T-cell (primary cell): ENCODE measurements at places on chromosomes 5 and 9.
A peak's percentile ranks its signal among the peaks of the same experiment; 100 is the strongest.

DNA sequence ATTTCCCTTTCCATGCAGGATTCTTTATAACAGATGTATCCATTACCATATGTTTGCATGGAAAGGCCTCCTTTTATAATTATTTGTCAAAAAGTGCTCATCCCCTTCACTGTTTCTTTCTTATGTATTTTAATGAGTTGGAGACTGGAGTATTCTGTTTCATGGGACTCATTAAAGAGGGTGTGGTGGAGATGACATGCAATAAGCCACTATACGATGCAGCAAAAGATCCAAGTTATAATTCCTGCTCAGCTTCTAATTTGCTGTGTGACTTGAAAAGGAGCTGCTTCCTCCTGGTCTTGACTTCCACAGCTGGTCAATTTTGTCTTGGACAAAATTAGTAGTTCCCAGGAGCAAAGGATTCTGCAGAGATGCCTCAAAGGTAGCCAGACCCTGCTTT is 13.9 kb downstream of the SGCD start:
- DNase-seq: no peak

DNA sequence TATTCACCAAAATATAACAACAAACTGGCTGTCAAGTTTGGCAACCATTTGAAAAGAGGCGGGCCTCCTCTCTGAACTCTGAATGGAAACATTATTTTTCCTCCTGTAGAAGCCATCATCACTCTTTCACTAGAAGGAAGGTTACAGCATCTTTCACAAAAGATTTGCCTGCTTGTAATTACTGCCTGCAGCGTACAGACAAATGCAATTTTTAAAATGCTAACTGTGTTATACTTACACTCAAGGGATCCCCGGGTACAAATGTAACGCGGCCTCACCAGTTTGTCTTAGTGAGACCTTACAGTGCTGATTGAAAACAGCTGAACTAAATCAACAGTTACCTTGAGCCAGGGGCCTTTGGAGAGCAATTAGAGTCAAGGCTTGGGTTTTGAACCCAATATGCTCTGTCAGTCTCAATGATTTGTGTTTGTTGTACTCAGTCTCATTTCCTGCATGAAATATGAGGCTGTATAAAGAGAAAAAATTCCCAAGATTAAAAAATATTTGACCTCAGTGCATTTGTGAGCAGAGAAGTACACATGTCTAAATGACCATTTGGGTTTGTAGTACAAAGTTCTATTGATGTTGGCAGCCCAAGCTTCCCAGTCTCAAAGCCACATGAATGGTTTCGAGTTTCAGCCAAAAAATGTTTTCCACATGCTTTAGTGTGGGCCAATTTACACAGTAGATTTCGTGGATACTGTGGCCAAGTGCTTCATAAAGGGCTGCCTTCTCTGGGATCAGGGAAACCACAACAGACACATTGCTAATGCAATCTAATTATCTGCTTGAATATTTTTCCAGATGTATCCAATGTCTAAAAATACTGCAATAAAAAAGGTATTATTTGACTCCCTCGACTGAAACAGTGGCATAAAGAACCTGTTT is 500.0 kb downstream of the SPATA31D1 start:
- DNase-seq: no peak

GRCh38 chr5:62084391-62084790 is 221.6 kb upstream of the KIF2A start:
- DNase-seq: no peak

GRCh38 chr5:89117124-89117644 is 234.2 kb upstream of the MEF2C start:
- DNase-seq: no peak

DNA sequence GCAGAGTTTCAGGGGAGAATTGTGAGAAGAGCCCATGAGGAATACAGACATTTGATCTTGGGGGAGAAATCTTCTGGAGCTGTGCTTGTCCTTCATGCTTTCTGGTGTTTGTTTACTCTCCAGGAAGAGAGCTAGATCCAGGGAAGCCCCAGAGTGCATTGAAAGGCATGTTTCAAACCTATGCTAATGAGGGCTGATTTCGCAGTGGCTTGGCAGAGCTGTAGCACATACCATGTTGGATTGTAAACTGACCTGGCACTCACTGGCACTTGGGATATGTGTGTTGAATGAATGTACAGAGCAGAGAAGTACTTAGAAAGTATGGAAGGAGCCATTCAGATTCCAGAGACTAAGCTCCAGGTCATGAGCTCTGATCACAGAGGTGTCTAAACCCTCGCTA is 30.9 kb downstream of the TNFSF8 start:
- no peak for DNase-seq

DNA sequence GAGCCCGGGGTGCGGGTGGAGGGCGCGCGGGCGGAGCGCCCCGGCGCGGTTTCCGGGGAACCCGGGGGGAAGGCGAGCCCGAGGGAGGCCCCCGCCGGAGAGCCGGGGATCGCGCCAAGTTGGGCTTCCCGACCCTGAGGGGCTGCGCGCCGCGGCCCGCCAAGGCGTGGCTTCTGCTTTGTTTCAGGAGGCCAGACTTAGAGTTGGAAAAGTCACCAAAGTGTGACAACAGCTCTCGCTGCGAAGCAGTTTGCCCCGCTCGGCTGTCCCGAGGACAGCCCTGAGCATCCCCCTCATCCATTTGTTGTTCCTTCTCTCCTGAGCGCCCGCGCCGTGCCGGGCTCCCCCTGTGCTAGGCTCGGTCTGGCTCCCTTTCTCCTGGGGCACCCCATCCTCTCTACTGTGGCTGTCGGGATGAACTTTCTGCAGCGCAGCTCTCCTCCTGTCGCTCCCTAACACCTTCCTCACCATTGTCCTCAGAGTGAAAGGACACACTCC is 410 bp downstream of the GLIPR2 start:
- DNase-seq: no peak

- no peak for DNase-seq
These were observed 85.7 kb upstream of the RUFY1 start for GRCh38 chr5:179464631-179465030.

GRCh38 chr9:13868336-13868735 is 445.6 kb downstream of the NFIB start:
- no peak for DNase-seq

DNA sequence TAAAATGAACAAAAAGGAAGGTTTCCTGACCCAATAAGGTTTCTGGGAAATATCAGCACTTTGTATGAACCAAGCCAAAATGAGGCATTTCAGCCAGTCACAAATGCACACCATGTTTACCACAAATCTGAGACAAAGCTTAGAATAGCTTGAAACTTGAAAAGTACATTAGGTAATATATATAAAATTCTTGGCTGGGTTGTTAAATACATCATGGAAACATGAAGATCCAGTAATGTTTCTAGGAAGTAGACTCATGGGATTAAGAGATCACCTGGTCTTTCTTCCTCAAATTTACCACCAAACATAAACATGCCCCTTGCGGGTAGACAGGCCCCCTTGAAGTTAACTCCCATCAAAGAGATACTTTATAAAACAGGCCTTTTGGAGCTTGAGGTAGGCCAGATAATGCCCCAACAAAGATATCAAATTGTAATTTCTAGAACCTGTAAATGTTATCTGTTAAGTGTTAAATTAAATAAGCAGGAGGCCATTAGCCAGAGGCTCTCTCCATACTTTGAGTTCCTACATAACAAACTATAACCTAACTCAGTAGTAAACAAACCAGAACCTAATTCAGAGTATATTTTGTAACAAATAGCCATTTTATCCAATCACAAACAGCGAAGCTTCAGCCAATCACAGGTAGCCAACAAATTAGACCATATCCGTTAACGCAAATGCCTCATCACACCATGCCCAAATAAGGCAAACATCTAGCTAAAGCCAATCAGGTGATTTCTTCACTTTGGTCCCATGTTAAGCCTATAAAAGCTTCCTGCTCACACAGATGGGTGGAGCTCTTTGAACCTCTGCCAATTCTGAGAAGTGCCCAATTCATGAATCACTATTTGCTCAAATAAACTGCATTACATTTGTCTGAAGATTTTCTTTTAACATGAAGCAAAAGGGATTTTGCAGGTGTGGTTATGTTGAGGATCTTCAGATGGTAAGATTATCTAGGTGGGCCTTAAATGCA is 127.9 kb upstream of the TARS1 start:
- no peak for DNase-seq

DNA sequence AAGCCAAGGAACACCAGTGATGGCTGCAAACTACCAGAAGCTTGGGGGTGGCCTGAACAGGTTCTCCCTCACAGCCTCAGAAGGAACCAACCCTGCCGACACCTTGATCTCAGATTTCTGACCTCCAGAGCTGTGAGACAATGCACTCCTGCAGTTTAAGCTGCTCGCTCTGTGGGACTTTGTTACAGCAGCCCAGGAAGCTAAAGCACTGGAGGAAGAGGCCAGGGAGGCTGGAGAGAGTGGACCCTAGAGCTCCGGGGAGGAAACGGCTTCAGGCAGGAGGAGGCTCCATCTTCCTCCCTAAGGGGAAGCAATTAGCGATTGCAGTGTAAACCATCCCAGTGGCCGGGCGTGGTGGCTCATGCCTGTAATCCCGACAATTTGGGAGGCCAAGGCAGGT is 25.1 kb downstream of the BARX1 start:
- no peak for DNase-seq

- no peak for DNase-seq
These were observed 106.6 kb downstream of the ARHGAP26 start for GRCh38 chr5:142876817-142877216.

GRCh38 chr5:87260604-87261192 is 7.0 kb upstream of the RASA1 start:
- DNase-seq: no peak

DNA sequence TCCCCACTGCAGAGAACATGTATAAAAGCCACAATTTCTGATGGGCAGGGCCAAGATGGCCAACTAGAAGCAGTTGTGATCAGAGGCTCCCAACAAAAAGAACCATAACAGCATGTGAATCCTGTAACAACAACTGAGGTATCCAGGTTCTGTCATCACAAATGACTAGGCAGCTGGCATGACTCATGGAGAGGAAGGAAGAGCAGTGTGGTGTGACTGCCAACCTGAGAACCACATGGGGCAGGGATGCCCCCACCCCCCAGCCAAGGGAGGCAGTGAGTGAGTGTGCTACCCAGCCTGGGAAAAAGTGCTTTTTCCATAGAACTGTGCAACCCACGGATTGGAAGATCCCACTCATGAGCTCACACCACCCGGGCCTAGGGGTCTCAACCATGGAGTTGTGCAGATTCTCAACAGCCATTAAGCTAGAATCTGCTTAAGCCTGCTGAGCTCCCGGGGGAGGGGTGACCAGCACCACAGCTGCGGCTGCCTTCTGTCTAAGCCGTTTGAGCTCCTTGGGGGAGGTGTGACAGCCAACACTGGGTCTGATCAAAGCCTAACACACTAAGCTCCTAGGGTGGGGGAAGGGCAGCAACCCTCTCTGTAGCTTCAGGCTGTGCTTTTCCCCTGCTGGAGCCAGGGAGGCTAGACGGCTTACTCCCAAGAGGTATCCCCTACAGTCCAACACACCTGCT is 80.1 kb upstream of the DMAC1 start:
- peak; percentile 13 for DNase-seq

DNA sequence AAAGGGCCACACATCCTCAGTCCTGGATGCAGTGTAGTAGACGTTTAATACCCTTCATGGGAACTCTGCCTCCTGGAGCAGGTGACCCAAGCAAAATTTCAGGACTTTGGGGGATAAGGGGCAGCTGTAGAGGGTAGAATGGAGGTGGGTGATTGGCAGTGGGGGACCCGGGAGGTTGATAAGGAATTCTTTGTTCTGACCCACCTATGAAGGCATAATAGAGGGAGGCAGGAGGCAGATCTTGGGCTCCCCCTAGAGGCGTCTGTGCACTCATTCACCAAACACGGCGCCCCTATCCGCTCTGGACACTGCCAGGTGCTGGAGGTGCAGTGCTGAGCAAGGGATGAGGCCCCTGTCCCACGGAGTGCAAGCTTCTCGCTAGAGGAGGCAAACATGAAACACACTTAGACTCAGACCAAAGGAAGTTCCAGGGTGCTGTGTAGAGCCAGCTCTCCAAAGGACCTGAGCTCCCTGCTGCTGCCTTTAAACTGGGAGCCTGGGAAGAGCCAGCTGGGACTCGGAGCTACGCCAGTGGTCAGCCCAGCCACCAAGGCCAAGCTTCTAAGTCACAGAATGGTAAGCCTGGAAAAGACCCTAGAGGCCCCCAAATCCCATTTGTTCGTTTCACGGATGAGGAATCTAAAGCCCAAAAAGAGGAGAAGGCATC is 7.7 kb downstream of the IL17B start:
- DNase-seq: peak; percentile 52
